CD4-positive, alpha-beta T cell treated with Interleukin-15 for 4 hours (primary cell): ENCODE measurements at places on chromosomes 12 and 14.

GRCh38 chr14:71632440-71632946 is 299.7 kb upstream of the RGS6 start:
- no peak for DNase-seq

DNA sequence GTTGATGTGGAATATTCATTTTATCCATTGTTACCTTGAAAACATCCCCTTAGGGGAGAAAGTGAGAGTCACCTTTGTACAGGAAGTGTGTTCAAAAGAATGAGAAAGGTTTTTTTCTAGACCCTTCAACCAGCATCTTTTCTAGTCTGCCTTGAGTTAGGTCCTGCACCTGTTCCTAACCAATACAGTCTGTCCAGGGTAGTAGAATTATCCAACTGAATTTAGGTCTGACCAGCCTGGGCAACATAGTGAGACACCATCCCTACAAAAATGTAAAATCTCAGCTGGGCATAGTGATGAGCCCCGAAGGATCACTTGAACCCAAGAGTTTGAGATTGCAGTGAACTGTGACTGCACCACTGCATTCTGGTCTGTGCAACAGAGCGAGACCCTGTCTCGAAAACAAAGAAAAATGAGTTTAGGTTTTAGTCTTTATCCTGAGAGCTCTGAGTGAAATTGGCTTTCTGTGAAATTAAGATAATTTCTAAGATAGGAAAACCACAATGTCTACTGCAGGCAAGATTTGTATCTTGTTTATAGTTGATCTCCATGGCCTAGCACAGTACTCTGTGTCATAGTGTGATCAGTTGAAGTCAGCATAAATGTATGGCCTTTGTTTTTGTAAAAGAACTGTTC is 25.2 kb downstream of the ARHGAP5 start:
- peak; percentile 60 for DNase-seq

GRCh38 chr14:31030469-31030868 is 4.3 kb upstream of the STRN3 start:
- DNase-seq, result no peak

- DNase-seq, result no peak
These were observed 4.1 kb upstream of the DAZAP2 start for GRCh38 chr12:51234530-51234929.

DNA sequence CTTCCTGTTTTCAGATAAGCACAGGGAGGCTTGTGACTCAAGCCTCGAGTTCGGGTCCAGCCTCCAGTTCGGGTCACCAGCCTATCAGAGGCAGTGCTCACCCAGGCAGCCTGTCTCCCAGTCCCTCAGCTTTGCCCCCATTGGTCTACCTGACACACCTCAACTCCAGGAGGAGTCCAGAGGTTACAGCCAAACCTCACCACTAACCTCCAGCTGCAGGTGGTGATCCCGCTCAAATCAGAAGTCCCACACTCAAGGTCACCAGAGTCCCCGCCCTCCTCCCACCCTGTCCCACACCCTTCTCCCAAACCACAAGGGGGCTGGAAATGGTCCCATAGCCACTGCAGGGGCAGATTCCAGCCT is 42.1 kb downstream of the KDM2B start:
- DNase-seq, result no peak

DNA sequence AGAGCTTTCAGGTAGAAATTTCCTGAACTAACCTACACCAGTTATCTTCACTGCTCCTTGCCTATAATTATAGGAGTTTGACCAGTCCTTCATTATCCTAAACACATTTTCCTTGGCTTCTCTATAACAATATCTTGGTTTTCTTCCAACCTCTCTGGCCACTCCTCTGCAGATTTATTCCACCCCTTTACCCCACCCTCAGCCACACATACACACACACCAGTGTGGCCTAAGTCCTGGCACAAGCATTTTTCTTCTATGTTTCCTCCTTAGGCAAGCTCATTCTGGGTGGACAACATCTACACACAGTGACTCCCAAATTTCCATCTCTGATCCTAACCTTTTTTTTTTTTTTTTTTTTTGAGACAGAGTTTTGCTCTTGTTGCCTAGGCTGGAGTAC is 25.1 kb downstream of the CDK17 start:
- no peak for DNase-seq

GRCh38 chr14:73746520-73747378 is 32.6 kb upstream of the PNMA1 start:
- DNase-seq, result no peak

GRCh38 chr12:118356809-118357256 is 15.9 kb downstream of the TAOK3 start:
- no peak for DNase-seq

DNA sequence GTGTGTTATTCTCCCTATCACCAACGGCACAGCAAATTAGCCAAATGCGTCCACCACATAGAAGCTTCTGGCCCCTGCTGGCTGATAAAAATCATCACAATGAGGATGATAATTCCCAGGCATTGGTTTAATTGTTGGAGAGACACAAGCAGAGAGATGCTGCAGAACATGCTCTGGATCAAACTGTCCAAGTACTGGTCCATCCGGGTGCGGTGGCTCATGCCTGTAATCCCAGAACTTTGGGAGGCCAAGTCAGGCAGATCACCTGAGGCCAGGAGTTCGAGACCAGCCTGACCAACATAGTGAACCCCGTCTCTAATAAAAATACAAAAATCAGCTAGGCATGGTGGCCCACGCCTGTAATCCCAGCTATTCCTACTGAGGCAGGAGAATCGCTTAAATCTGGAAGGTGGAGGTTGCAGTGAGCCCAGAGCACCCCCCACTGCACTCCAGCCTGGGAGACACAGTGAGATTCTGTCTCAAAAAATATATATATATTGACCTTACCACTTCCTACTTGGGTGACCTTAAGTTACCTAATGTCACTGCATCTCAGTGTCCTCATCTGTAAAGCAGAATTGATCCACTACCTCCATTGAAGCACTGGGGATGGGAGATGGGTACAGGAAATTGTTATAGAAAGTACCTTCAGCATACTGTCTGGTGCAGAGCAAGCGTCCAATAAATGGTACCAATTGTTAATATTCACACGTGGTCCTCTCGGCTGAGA is 83.7 kb upstream of the EGLN3 start:
- DNase-seq, result no peak

DNA sequence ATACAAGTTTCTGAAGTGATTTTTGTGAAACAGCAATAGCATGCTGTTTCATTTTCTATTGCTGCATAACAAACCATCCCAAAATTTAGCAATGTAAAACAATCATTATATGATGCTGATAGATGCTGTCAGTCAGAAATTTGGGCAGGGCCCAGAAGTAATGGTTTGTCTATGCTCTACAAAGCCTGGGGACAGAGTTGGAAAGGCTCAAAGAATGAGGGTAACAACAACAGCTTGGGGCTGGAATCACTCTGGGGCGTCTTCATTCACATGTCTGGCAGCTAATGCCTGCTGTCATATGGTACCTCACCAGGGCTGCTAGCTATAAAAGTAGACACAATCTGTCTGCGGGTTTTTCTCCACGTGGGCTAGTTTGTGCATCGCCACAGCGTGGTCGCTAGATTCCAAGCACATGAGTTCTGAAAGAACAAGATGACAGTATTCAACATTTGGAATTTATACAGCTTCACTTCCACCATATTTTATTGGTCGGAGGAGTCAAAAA is 176.5 kb downstream of the BMP4 start:
- DNase-seq, result no peak

DNA sequence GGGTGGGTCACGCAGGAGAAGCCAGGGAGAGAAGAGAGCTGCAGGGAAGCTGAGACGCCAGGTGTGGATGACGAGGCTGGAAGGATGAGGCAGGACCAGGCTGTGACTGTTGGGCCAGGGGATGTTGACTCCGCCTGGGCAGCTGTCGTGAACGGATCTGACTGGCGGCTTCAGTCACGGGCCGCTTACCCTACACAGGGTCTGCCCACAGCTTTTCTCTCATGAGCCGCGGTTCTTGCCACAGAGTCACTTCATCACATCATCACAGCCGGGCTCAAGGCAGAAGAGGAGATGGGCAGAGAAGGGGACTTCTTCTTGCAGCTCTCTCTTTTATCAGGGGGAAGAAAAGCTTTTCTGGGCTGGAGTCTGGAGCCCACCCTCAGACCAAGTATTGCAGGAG is 7.7 kb downstream of the CLBA1 start:
- no peak for DNase-seq

DNA sequence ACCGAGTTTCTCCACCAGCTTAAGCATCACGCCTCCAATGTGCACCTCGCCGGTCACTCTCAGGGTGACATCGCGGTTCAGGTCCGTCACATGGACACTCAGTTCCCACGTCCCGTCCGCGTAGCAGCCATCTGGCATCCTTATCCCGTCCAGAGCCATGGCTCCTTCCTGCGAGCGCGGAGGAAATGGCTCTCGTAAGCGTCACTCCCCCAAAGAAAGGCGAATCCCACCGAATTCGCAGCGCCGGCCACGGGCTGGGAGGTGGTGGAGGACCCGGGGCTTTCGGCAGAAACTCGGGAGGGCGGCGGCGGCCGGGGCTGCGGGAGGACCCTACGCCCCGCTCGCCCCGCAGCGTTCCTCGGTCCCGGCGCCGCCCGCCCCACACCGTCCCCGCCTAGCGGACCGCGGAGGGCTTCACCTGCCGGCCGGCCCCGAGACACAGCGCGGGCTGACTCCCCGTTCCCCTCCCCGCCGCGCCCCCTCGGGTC is 396 bp downstream of the FERMT2 start:
- DNase-seq, result no peak

DNA sequence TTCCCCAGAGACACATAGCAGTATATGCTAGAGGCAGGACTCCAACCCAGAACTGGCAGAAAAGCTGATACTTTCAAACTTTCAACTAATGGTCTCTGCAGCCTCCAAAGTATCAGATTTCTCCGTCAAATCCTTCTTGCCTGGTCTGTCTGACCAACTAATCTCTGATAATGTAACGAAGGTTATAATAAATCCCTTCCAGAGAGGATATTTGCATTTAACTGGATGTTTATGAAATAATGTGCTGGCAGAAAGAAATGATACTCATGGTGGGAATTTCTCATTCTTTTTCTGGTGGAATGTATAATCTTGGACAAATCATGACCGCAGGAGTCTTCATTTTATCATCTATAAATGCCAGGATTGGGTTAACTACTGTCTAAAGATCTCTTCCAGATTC is 860.3 kb downstream of the DIO2 start:
- DNase-seq, result no peak

DNA sequence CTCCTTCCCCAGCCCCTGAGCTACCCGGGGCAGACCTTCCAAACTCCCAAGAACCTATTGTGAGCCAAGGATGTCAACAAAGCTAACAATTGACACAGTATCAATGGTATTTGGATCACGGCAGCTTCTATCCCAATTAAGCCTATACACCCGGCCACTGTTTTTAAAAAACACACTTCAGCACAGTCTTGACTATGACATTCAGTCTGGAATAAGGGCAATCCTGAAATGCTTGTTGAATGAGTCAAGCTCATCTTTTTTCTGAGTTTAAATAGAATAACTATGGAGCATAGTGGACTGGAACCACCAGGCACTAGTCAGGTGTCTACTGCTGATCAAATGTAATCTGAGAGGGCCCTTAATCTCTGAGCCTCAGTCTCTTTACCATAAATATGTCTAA is 5.7 kb downstream of the DENND5B start:
- DNase-seq, result no peak

DNA sequence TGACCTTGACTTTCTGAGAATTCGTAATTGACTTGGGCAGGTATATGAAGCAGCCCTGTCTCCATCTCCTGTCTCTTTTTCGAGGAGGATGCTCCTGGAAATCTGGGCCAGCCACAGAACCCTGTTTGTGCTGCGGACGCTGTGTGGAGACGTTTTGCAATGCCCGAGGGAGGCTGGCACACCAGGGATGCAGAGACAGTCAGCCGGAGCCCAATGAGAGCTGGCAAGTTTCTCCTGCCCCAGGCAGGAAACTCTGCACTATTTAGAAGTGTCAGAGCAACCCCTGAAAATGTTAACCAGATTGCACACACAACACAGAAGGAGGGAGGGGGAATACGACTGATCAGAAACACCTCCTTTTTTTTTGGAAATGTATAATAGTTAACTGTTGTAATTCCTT is 103.2 kb upstream of the DYRK2 start:
- no peak for DNase-seq

DNA sequence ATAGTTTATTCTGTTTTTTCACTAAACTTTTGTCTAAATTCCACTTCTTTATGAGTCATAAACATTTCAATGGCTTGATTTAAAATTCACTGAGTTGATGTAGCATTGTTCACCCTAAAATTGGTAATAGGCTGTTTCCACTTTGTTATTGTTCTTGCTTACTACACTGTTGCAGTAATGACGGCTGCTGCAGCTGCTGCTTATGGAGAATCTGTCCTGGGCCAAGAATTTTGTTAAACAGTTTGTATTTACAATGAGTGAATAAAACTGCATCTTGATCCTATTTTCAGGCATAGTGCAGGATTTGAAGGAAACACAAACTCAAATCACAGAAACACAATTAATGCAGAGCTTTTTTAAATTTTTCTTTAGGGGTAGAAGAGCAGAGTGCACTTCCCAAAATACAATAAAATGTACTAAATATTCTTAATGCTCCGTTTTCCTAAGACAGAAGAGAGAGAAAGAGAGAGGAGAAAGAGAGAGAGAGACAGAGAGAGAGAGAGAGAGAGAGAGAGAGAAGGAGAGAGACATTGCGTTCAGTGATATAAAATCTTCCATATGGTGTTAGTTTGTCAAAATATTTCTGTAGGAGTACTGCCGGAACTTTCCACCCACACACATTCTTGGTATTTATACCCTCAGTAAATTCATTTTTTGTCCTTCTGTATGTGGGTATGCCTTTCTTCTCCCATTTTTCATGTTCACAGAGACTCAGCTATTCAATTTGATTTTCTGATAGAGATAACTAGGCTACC is 266.4 kb downstream of the LRFN5 start:
- DNase-seq, result no peak

DNA sequence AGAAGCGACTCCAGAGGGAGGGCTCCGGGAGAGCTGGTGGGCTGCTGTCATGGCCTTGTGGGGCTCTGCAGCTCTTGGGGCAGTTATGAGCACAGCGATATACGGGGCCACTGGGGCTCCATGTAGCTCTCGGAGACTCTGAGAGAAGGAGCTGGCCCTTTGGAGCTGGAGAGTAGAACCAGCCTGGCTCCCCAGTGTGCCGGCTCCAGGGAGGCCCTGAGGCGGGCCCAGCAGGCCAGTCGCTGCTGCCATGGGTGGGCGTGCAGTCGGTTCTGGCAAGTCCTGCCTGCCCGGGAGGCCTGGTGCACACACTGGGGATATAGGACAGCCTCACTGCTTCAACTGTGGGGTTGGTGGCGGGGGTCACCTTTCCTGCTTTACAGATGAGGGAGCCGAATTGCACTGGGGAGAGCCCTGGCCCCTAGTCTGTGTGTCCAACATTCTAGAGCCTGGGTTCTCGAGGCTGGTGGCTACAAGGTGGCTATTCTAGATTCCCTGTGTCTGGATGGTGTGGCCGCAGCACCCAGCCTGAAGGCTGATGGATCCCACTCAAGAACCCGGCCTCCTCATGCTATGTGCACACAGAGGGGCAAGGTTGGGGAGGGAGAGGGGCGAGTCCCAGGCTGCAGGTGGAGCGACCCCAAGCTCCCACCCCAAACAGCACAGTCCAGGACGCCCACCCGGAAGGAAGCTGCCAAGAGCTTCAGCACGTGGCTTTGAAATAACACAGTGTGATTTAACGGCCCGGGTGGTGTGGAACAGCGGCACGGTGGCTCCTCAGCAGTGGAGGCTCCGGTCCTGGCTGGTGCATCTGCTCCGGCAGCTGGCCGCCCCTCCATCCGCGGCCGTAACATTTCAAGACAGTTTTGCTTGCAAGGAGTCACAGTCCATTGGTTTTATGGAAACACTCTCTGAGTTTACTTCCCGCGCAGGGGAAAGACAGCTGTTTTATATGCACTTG is 188.3 kb upstream of the C14orf180 start:
- DNase-seq, result no peak

GRCh38 chr12:132194056-132194455 is 49.8 kb downstream of the NOC4L start:
- no peak for DNase-seq

- no peak for DNase-seq
These were observed 59.1 kb downstream of the TMEM132D start for GRCh38 chr12:129844662-129845220.
